Stimulated activated CD4-positive, alpha-beta T cell treated with anti-CD3 and anti-CD28 coated beads, Interleukin-4, amount 100 ng/mL, for 1 hour (primary cell): ENCODE measurements at places on chromosomes 12 and 14.

- no peak for DNase-seq
Observed at GRCh38 chr12:111074965-111075364, 154.6 kb upstream of the MYL2 start.

GRCh38 chr12:89576572-89577220 lies 50.8 kb upstream of the POC1B start:
- no peak for DNase-seq

GRCh38 chr14:73471582-73472184 lies 13.3 kb upstream of the NUMB start:
- DNase-seq = no peak

DNA sequence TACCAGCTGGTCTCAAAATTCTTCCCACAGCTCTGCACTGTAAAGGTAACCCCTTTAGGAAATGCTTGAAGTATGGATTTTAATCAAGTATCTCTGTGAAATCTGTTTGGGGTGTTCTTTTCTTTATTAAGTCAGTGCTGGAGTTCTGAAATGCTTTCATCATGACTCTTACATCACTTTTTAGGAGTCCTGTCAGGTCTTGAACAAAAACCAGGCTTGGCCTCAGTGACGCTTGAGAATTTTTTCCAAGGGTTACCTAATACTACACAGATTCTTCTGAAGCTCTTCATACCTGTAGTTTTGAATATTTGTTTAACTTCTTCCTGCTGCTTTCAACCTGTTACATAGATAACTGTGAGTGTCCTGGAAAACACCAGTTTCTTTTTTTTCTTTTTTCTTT lies 47.0 kb upstream of the KCNH3 start:
- no peak for DNase-seq

DNA sequence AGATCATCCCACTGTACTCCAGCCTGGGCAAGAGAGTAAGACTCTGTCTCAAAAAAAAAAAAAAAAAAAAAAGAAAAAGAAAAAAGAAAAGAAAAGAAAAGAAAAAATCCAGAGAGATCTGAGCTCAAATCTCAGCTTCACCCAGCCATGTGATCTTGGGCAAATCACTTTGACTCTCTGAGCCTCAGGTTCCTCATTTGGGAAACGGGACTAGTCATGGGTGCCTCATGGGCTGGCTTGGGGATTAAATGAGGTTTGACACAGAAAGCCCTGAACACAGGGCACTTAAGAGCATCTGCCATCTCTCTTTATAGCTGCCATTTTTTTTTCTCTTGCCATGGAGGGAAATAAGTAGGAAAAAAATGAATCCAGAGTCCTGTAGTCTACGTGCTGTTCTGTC lies 86.2 kb upstream of the MYL2 start:
- DNase-seq = no peak

- DNase-seq = no peak
Observed at GRCh38 chr14:59213368-59214315, 25.2 kb downstream of the DAAM1 start.

GRCh38 chr12:42504049-42504448 lies 85.5 kb downstream of the PRICKLE1 start:
- DNase-seq = no peak

- DNase-seq = peak; percentile 5
Observed at GRCh38 chr12:101697930-101698799, 725 bp downstream of the CHPT1 start.

- no peak for DNase-seq
Observed at GRCh38 chr14:71247106-71247505, 339.8 kb downstream of the PCNX1 start.

- DNase-seq = no peak
Observed at GRCh38 chr14:74601982-74602381, 10.1 kb downstream of the LTBP2 start.

GRCh38 chr12:94545935-94546771 lies 86.5 kb upstream of the CEP83 start:
- DNase-seq = no peak

GRCh38 chr12:129534966-129535750 lies 368.7 kb downstream of the TMEM132D start:
- DNase-seq = no peak

DNA sequence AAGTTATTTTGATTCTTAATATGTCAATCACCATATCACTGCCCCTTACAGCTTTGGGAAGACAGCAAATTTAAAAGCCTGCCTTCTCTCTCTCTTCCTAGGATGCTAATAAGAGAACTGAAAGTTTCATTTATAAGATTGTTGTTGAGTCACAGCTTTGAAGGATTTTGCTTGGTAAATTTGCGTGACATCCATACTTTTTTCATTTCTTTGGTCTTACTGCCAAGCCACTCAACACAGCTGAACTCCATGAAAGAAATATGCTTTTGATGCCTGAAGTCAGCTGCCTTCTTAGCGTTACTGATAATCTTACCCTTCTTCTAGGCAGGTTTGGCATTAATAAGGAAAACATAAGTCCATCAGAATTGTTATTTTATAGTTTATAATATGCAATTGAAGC lies 155.0 kb downstream of the CRADD start:
- DNase-seq = no peak

- no peak for DNase-seq
Observed at GRCh38 chr12:133038118-133038709, 905 bp downstream of the ZNF84 start.

- no peak for DNase-seq
Observed at GRCh38 chr14:81006266-81006665, 50.8 kb downstream of the TSHR start.

- no peak for DNase-seq
Observed at GRCh38 chr12:81517296-81517695, 241.9 kb downstream of the PPFIA2 start.

DNA sequence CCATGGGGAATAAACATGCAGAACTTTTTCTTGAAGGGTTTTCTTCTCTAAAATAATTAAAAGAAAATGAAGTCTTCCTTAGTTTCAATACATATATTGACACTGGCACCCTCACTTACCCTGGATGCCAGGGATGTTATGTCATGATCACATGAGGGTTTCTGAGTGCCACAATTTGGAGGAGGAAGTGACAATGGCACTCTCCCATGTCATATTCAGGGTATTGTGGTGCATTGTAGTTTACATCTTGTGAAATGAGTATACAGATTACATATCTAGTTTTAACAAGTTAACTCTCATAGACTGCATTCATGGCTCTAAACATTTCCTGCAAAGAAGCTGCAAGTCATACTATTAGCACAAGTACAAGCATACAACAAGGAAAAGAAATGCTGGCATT lies 37.7 kb downstream of the CCDC177 start:
- DNase-seq = no peak

DNA sequence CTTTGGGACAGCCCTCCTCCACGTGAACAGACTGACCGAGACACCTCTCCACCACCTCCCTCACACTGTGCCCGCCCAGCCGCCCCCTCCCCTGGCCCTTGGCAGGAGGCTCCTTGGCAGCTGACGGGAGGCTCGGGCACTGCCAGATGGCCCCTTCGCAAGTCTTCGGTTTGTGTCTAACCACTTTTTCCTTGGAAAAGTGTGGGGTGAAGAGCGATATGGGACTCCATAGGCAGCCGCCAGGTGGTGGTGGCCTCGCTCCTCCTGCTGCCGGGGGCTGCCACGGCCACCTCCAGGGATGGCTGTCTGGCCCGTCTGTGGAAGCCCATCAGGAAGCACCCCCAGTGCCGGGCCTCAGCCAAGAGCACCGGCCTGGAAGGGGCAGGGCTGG lies 58.7 kb downstream of the LRCOL1 start:
- no peak for DNase-seq

DNA sequence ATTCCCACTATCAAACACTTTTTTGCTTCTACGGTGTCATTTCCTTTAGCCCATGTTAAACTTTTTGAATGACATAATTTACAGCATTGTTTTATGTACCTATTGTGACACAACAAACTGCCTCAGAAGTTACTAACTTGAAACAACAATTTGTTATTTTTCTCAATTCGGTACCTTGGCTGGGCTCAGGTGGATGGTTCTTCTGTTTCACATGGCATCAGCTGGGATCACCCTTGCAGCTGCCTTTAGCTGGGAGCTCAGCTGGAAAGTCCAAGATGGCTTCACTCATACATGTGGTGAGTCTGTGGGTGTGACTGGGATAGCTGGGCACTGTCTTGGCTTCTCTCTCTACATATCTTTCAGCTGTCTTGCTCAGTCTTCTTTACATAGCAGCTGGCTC lies 156.0 kb downstream of the GXYLT1 start:
- no peak for DNase-seq

DNA sequence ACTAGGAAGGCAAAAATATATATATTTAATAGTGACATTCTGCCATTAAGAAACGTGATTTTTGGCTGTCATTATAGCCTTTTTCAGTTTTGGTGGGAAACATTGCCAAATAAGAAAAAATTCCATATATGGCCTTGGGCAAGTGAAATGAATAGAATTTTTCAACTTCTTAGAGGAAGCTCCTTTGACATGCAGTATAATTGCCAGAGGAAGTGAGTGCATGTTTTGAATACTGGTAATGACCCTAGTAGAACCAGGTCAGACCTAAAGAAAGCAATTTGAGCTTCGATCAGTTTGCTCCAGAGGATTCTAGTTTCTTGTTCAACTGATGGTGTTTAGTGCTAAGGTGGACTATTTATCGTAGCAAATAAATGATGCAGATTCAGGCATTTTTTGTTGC lies 26.2 kb upstream of the TRIM9 start:
- DNase-seq = no peak

- DNase-seq = no peak
Observed at GRCh38 chr14:100615736-100616695, 28.8 kb upstream of the BEGAIN start.

- no peak for DNase-seq
Observed at GRCh38 chr12:102811110-102811737, 105.8 kb downstream of the PAH start.

GRCh38 chr12:86138770-86139169 lies 117.4 kb downstream of the MGAT4C start:
- no peak for DNase-seq
